ENCODE measurements at places on chromosomes 3 and 15. TPM values are rescaled to one million over a fixed set of nuclear protein-coding genes. Genes with fewer than 3 reads are reported as not detected.
A peak's percentile ranks its signal among the peaks of the same experiment; 100 is the strongest.

- no peak for DNase-seq
Observed at GRCh38 chr15:40265355-40265754, 17.5 kb downstream of the ANKRD63 start.

- DNase-seq, result no peak
Observed at GRCh38 chr15:44792715-44793114, 56.4 kb downstream of the TRIM69 start.

DNA sequence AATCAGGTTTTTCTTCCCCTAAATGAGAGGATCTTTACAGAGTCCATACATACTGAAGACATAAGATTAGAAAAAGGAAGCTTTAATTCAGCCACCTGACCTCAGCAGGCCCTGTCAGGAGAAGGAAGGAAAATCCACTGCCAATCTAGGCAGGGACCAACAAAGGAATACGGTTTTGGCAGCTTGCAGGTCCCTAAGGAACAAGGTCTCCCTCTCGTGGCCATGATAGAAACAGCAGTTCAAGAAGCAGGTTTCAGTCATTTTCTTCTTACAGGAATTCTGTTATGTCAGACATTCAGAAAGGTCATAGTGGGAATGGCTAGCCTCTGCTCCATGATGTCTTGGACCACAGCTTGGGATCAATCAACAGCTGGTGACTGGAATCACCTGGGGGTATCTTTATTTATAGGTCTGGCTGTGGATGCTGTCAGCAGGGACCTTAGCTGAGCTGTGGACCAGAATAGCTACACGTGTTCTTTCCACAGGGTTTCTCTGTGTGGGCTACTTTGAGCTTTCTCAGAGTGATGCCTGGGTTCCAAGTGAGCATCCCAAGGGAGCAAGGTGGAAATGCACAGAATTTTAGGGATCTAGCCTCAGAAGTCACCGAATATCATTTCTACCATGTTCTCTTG, 9.4 kb upstream of the CMSS1 start:
- peak; percentile 86 for DNase-seq

GRCh38 chr3:76096036-76096435, 310.7 kb upstream of the ZNF717 start:
- no peak for DNase-seq

- DNase-seq, result no peak
Observed at GRCh38 chr3:43239755-43240154, 46.6 kb upstream of the SNRK start.

The MYRIP gene
- total RNA-seq, result 0.35 TPM

The BCL2A1 gene
- not detected for total RNA-seq

The CGNL1 gene
- total RNA-seq, result 6.9 TPM

DNA sequence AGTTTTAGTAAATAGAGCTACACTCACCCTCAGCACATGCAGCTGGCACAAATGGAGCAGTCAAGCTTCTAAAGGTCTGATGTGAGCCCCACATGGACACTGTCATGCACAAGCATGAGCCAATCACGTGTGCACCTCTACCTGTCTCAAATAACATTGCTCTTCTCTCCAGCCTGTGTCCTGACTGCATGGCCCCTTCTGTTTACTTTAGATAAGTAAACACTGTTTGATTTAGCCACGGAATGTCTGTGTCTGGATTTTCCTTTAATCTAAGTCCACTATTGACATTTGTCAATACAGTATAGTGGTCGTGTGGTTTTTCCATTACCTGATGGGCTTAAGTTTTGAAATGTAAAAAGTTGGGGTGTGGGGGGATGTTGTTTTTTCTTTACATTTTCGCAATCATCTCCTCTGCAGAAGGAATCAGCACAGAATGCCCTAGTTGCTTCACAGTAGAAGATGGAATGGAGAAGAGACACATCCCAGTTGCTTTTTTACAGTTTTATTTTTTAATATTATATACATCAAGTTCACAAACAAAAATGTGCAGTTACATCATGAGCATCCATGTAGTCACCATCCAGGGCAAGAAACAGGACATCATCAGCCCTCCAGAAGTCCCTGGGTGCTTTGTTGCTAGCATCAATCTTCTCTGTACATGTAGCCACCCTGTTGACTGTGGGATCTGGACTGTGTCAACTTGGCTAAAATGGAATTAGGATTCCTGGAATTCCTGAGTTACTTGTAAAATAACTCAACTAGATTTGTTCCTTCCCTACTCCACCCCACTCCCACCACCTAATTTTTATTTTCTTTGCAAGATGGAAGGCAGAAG, 146.1 kb downstream of the UACA start:
- peak; percentile 34 for DNase-seq

- no peak for DNase-seq
Observed at GRCh38 chr15:59571606-59572005, 40.0 kb upstream of the GCNT3 start.

DNA sequence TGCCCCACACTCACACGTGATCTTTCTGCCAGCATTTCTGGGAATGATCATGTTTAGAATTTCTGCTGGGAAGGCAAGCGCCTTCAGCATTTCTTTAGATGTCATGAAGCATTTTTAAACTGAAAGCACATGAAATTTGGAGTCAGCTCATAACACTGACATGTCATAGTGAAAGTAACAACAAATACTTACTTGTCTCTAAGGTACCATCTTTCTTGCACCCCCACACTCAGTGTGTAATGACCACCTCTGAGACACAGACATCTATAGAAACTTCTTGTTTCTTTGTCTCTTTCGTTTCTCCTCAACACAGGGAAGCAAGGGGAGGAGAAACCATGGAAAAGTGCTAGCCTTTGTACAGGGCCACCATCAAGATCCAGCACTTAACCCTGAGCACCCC, 171.7 kb downstream of the RORA start:
- no peak for DNase-seq

The SELENOT gene
- 334 TPM for total RNA-seq

DNA sequence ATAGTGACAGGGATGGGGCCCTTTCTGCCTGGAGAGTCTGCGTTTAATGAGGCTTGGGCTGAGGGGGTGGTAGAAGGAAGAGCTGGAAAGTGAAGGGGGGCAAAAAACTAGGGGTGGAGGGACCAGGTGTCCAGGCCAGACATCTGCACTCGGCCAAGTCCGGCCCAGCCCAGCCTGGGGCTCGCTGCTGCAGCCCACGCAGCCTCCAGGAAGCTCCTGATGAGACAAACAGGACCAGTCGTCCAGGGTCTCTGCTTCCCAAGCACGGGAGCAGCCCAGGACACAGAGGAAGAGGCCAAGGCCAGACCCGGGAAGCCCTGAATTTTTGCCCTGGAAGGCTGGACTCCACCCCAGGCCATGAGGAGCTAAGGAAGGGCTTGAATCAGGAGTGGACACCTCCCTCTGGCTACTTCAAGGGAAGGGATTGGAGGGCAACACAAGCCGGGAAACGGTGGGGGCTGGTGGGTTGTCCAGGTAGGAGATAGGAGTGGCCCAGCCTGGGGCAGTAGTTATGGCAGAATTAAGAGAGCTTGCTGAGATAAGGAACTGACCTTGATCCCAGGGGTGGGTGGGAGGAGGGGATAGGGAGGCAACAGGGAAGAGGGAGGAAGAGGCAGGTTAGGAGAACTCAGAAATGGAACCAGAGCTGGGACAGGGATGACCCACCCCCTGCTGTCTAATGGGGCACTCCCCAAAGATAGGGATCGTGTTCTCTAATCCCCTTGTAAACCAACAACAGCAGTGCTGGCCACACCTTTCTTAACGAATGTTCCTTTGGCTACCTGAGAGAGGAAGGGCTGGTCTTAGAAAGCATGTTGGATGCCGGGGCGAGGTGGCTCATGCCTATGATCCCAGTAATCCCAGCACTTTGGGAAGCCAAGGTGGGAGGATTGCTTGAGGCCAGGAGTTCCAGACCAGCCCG, 89.5 kb downstream of the ANP32A start:
- no peak for DNase-seq

DNA sequence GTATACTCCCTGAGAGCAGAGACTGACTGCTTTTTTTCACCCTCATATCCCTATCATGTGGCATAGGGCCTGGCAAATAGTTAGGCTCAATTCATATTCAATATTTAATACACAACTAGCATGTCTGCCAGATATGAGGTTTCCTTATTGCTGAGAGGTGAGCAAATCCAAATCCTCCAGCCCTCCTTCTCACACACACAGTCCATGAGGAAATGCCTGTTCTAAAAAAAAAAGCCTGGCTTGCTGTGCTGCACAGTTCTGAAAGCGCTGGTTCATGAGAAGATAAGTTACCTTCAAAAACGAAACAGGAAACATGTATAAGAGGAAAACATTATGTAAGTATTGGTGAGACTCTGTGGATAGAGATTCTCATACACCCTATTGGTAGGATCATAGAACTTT, 15.5 kb upstream of the ACAP2 start:
- no peak for DNase-seq

The AMT gene
- 0.52 TPM for total RNA-seq

The GLDN gene
- total RNA-seq, result not detected

DNA sequence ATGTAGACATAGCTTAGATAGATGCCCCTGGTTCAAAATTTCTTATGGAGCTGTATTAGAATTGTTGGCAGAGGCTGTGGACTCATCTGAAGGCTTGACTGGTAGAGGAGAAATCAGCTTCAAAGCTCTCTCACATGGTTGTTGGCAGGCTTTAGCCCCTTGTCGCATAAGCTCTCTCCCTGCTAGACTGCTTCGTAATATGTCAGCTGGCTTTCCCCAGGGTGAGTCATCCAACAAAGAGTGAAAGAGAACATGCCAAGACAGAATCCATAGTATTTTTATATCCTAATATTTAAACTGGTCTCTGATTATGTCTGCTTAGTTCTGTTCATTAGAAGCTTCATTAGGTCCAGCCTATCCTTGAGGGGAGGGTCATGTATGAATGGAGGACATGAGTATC, 427.4 kb upstream of the NAALADL2 start:
- peak; percentile 13 for DNase-seq

The SYNM gene
- total RNA-seq, result 1.7 TPM

- no peak for DNase-seq
Observed at GRCh38 chr3:147813256-147813655, 404.1 kb downstream of the ZIC1 start.
